ENCODE measurements at places on chromosomes 6 and 20.

- no peak for DNase-seq
These were observed 35.5 kb downstream of the DHX35 start for GRCh38 chr20:38997622-38998021.

- DNase-seq = no peak
These were observed 20.5 kb downstream of the EPB41L1 start for GRCh38 chr20:36175016-36175415.

GRCh38 chr20:48928832-48929725, 7.6 kb downstream of the ARFGEF2 start:
- DNase-seq = no peak

GRCh38 chr6:75044846-75045245, 161.0 kb downstream of the COL12A1 start:
- no peak for DNase-seq

DNA sequence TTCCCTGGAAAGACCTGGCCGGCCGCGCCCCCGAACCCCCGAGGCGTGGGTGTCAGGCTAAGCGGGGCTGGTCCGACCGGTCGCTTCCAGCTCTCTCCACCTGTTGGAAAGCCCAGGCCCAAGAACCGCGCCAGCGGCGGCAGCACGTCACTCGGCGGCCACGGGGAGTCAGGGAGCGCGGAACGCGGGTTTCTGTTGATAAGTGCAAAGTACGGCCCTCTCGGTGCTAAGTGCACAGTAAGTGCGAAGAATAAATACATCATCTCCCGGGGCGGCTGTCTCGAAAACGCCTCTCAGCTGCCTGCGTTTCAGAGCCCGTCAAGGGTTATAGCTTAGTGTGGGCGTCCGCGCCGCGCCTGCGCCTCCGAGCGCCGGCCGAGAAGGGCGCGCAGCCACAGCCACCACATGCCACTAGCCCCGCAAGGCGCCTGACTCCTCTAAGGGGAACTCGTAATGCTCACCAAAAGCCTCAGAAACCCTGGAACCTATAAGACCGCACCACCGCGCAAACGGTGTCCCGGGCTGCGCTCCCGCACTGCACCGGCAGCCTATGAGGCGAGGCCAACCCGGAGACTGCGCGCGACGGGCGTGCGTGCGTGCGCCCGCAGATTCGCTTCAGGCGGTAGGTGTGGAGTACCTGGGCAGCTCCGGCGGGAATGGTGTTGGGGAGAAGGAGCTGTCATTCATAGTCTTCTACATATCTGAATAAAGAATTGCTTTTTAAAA, 9.2 kb upstream of the TBX18 start:
- no peak for DNase-seq

- no peak for DNase-seq
These were observed 16.3 kb downstream of the BPI start for GRCh38 chr20:38320221-38320620.

- DNase-seq = no peak
These were observed 251.8 kb upstream of the OPRM1 start for GRCh38 chr6:153787341-153787606.
